Stimulated activated naive CD8-positive, alpha-beta T cell treated with anti-CD3 and anti-CD28 coated beads, Interleukin-15, Interleukin-2, amounts not matched to agents 100 U/mL and 50 U/mL, for 24 hours (primary cell): ENCODE measurements at places on chromosomes 13 and 19.

DNA sequence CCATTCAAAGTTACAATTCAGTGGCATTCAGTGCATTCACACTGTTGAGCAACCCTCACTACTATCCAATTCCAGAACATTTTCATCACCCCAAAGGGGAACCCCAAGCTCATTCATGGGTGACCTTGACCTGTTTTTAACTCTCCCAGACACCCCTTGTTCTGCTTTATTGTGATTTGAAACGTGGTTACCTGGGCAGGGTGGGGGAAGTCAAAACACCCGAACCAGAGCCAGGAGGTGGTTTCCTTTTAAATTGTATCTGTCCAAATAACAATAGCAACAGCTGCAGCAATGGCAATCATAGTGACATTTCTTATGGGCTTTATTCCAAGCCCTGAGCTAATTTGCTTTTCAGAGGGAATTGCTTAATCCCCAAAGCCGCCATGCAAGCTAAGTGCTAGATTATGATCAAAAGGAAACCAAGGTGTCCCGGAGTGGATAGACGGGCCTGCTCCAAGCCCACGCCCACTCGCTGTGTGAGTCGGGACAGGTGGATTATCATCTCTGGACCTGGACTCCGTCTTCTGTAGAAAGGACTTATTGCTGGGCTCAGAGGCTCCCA lies 6.1 kb downstream of the PTGIR start:
- peak; percentile 40 for DNase-seq

DNA sequence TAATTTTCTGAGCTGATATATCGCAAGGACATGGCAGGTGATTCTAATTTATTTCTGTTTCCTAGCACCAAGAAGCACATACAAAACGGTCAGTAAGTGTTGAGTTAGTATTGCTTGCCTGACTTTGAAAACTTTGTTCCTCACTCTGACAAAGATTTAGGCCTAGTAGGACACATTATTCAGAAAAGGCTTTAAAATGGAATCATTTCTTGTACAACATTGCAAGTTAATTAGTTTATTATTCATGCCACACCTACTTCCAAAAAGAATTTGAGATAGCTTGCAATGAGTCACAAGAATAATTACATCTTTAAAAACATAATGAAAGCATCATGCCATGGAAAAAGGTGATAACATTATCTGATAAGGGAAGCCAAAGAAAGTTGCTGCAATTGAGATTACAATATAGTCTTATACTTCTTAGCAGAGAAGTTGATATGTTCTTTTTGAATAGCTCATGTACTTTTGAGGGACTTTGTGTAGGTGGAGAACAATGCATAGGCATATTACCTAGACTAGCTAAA lies 474.2 kb downstream of the KLF5 start:
- DNase-seq, result no peak

DNA sequence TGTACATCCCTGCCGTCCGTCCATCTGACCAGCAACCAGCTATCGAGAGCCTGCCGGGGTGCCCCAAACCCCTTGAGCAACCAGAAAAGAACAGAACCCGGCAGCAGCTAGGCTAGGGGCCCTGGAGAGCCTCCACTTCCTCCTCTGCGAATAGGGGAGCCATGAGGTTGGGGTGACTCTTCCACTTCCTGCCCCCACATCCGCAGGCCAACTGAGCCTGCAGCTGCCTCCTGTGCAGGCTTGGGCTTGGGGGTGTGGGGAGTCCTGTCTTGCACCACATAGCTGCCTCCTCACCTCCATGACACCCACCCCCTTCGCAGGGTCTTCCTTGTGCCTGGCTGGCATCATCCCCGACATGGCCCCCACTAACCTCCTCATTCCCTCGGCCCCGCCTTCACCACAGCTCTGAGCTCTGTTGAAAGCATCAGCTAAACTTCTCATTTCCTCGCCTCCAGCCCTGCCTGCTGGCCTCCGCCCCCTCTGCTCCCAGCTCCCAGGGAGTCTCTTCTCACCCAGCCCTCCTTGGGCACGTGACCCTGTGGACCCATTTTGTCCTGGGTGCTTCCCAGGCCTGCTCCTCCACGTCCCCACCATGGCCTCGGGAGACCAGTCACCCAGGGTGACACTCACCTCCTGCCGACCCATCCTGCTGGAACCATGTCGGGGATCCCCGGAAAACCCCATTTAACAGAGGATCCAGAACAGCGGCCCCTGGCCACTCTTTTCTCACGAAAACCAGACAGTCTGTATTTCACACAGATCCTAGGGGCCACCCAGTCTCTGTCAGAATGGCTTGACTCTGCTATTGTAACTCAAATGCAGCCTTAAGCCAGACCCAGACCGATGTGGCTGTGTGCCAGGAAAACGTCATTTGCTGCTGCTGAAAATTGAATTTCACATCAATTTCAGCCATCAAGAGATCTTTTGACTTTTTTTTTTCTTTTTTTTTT lies 50.4 kb downstream of the MYO9B start:
- peak; percentile 69 for DNase-seq

GRCh38 chr13:92951273-92951890 lies 275.2 kb upstream of the GPC6 start:
- DNase-seq, result no peak

- DNase-seq, result no peak
Measured at GRCh38 chr13:27976362-27977091, 7.4 kb upstream of the CDX2 start.

GRCh38 chr13:114146173-114146572 lies 13.8 kb upstream of the RASA3 start:
- DNase-seq, result no peak

- peak; percentile 73 for DNase-seq
Measured at GRCh38 chr19:17778251-17778967, 16.5 kb upstream of the B3GNT3 start.

GRCh38 chr13:110265682-110266430 lies 41.1 kb downstream of the COL4A1 start:
- no peak for DNase-seq

- DNase-seq, result no peak
Measured at GRCh38 chr13:78298657-78299056, 304.7 kb downstream of the POU4F1 start.

GRCh38 chr13:24133021-24133795 lies 27.3 kb upstream of the SPATA13 start:
- DNase-seq, result no peak

DNA sequence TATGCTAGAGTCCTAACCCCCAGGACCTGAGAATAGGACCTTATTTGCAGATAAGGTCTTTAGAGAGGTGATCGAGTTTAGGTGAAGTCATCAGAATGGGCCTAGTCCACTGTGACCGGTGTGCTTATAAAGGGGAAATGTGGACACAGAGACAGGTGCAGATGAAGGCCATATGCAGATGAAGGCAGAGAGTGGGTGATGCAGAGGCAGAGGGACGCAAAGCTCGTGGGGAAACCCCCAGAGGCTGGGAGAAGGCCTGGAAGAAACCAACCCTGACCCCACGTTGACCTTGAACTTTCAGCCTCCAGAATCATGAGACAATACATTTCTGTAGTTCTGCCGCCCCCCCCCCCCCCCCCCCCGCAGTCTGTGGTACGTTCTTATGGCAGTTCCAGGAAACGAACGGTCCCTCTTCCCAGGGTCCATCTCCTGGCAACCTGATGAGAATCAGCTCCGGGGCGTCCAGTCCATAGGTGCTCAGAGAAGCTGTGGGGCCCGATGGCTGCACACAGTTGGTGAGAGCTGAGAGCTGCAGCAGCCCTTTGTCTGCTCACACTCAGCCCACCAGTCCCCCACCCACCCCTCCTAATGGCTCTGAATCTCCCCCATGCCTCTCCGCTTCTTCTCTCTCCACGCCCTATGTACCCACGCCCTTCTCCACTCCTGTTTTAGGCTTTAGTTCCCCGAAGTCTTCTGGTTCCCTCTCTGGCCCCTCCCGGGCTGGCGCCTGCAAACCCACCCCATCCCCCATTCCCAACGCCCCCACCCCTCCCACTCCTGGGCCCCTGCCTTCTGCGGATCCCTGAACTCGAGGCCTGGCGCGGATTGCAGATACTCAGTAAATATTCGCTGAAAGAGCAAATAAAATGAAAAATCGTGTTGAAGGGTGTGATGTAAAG lies 218.3 kb upstream of the MAB21L1 start:
- DNase-seq, result no peak

DNA sequence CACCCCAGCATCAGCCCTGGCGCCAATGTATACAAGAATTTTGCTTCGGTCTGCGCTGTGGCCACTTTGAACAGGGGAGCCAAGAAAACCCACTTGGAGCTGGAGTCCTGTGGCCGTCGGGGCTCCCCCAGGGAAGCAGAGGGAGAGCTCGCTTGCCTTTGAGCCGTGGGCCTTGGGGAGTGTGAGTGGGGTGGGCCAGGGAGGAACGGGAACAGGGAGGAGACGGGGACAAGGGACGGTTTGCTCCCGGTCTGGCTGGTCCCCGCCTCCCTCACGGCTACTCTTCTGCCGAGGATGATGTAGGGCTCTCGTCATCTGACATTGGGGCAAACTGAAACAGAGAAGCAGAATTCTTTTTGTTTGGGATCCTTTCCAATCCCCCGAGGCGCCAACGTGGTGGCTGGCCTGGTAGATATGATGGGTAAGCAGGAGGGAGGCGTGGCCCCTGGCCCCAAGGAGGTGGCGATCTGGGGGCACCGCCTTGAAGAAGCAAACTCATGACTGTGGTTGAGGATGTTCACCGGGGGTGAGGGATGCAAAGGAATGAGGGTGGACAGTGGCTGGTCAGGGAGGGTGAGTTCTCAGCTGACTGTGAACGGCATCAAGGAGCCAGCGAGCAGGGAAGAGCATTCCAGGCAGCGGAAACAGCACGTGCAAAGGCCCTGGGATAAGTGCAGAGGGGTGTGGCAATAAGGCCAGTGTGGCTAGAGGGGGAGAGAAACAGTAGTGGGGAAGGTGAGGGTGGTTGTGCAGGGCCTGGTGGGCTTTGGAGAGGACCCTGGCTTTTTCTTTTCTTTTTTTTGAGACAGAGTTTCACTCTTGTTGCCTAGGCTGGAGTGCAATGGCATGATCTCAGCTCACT lies 10.9 kb upstream of the SPC24 start:
- no peak for DNase-seq

DNA sequence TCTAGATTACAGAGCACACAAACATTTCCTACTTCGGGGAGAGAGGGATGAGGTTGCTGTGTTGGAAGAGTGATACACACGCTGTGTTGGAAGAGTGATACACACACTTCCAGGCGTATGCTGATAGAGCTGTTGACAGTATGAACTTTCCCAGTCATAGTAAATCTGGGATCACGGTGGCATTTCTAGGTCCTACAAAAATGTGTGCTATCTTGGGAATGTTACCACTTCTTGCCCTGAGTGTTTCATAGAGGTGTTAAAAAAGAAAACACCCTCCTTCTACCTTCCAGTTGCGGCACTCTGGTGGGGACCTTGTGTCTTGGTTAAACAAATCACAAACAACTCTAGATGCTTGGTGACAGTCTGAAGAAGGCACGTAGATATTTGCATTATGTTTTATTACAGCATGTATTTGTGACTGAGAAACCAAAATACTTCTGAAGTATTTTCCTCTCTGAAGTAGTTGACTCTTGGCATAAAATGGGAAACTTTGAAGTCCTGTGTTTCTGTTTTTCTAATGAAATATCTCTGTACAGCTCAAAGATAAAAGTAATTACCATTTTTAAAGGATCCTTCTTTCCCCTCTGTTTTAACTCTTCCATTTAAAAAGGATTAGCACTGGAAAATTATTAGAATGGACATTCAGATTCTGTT lies 52.5 kb downstream of the ARHGAP35 start:
- DNase-seq, result no peak

DNA sequence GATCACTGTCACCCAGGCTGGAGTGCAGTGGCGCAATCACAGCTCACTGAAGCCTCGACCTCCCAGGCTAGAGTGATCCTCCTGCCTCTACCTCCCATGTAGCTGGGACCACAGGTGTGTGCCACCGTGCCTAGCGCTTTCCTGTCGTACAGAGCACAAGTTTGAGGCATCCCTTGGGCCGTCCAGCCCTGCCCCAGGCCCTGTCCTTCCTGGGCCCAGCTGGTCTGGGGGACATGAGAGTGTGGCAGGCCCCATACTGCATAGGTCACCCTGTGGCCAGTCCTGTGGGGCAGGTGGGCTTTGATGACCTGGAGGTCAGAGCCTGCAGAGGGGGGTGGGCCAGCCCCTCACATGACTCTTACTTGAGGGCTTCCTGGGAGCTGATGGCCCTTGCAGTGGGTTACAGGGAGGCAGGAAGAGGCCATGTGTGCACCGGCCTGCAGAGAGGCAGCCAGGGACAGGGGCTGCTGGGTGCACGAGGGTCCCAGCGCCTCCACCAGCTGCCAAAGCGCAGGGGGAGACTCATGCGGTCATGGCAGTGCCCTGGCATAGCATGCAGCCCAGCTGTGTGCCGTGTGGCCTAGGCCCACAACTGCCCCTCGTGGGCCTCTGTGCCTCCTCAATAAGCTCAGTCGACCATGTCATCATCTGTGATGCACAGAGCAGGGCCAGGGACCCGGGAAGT lies 61.4 kb downstream of the KDM4B start:
- DNase-seq, result no peak
